ENCODE measurements at places on chromosomes 13 and 19.

- DNase-seq = no peak
These were observed 862.9 kb upstream of the SPRY2 start for GRCh38 chr13:81203783-81204182.

DNA sequence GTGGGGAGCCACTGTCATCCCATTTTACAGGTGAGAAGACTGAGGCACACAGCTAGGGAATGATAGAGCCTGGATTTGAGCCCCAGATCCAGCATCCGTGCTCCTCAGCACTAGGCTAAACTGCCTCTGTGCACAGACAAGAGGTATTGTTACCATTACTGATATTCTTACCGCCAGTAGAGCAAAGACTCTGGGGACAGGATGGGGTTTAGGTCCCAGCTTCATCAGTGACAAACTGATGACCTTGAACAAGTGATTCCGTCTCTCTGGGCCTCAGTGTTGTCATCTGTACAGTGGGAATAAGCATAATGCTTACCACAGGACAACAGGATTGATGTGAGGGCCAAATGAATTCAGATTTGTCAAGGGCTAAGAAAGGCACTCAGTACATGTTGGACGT, 16.5 kb downstream of the AXL start:
- no peak for DNase-seq

GRCh38 chr19:48175578-48175977, 5.1 kb downstream of the ZSWIM9 start:
- DNase-seq = no peak

DNA sequence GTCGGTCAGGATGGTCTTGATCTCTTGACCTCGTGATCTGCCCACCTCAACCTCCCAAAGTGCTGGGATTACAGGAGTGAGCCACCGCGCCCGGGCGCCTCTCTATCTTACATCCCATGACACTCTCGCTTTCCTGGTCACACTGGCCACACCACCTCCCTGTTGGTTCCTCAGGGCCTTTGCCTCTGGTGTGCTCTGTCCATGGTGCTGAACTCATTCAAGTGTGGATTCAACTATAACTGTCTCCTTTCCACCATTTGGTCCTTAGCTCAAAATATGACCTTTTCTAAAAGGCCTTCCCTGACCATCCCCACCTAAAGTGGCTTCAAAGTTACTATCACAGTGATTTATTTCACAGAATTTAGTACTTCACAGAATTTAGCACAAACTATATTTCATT, 3.7 kb upstream of the SMIM17 start:
- peak; percentile 8 for DNase-seq

GRCh38 chr13:21594715-21595545, 9.0 kb downstream of the MICU2 start:
- DNase-seq = no peak

DNA sequence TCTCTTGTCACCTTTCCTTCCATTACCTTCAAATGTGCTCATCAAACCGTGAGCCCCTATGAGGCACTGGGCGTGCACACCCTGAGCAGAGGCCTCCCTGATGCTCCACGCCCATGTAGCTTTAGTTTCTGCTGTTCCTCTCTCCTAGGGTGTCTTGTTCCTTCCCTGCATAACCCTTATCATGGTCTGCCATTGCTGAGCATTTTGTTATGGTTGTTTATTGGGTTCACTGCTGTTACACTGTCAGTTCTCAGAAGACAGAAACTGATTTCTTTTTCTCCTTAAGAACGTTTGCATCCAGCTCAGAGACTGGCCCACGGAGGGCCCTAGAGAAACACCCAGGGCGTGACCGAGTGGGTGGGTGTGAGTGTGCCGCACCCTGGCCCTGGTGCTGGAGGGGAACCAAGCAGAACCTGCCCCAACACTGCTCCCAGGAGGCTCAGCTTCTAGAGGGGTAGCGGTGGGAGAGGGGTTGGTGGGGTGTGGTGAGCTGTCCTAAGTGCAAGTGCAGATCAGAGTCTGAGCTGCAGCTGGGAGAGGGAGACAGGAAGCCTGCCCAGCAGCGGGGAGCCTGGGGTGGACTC, 61.4 kb upstream of the URI1 start:
- no peak for DNase-seq

- peak; percentile 61 for DNase-seq
These were observed 1.2 kb downstream of the TBC1D4 start for GRCh38 chr13:75480671-75481175.

DNA sequence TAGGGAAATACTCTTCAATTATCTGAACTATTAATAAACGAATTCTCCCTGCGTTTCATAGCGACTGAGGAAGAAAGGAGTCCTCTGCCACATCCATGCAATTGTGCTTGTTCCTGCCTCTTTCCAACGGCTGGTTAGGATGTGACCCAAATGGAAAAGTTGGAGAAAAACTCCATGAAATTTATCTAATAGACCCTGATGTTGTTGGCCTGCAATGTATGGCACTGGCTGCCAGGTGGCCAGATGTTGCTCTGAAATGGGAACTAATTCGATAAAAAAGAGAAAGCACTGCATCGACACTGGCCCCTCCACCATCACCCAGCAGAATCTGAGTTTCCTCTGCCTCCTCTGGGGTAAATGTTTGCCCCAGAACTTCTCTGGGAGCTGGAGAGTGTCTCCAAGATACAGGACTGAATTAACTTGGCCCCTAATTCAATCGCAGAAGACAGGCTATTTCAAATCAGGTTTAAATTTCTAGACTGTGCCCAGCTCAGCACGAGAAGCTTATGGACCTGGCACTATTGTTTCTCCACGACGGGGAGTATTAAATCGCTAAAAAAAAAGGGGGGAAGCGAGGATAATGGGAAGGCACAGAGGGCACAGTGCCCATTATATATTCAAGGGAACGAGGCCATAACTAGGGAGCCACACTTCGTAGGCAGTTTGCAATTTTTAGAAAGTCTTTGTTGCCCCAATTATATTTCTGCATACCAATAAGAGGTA, 103.9 kb downstream of the ZIC5 start:
- no peak for DNase-seq

- DNase-seq = no peak
These were observed 16.8 kb downstream of the ELL start for GRCh38 chr19:18504886-18505610.

GRCh38 chr13:73146707-73147106, 87.9 kb downstream of the KLF5 start:
- DNase-seq = no peak

DNA sequence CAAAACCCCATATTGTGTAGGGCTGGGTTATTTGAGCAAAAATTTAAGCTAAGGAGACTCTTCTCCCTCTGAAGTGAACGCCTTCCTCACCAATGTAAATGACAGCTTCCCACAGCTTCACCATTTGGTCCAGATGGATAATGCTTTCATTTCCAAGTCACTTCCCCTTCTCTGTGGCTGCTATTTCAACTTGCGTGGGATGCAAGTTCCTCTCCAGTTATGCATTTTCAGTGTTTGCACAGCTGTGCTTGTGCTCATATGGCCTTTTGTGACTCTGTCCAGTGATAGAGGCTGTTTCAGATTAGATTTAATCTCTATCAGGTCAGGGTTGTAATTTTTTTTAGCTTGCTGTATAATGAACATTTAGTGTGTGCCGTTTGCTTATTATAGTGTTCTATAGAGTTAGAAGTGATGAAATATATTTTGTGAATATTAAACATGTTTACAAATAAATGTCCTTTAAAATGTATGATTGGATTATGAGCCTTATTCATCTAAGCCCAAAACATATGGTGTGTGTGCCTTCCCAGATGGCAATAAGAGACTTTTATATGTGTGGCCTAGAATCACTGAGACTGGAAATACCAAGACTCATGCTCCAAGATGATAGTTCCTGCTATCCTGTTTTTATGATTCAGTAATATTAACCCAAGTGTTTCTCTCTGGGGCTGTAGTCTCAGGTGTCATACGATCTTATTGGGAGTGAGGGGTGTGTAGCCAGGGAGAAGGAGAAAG, 86.6 kb downstream of the TNFRSF19 start:
- DNase-seq = peak; percentile 40

DNA sequence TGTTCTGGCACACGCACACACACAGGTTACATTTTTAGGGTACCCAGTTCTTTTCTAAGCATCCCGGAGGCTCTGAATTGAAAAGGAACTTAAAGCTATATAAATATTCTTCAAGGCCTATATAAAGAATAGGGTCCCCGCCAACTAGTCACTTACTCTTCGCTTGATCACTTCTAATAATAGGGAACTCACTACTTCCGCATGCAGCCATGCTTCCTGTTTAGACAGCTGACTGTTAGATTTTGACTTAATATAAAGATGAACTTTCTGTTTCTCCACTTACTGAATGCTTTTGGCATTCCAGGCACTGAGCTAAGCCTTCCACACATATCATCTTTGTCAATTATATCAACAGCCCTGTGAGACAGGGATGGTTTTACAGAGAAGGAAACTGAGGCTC, 259.6 kb downstream of the TSHZ3 start:
- no peak for DNase-seq

- no peak for DNase-seq
These were observed 5.9 kb downstream of the POLR2E start for GRCh38 chr19:1089126-1089771.

DNA sequence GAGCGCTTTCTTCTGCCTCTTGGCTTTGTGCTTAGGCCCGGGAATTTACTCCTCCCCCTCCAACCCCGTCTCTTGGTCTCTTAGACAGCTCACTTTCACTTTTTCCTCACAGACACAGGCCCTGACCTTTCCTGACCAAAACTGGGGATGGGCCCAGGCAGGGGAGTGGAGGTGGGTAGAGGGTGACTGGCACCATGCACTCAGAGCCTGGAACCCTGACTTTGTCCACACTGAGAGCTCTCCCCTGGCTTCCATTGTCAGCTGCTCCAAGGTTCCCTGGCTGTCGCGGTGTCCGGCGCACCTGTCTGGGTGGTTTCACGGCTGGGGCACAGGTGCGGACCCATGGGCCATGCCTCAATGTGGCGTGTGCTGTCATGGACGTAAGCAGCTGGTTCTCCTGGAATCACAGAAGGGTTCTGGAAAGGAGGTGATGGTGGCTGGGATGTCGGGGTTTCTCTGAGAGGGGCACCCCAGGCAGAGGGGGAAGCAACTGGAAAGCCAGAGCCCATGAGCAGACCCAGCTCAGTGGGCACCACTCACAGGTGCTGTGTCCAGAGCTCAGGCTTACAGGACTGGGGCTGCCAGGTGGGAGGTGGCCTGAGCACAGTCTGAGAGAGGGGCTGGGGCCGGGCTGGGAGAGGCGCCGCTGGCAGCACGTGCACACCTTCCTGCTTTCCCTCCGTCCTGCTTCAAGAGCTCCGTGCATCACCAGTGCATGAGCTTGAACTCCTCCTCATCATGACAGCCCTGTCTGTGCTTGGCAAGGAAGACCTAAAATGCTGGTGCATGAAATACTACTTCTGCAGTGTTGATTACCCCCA, 28.0 kb upstream of the C1QTNF9 start:
- DNase-seq = no peak

GRCh38 chr13:50529154-50529882, 314.2 kb downstream of the DLEU7 start:
- no peak for DNase-seq

GRCh38 chr13:89565476-89566100, 1781.9 kb upstream of the MIR17HG start:
- DNase-seq = no peak

- DNase-seq = no peak
These were observed 983.4 kb downstream of the EFNB2 start for GRCh38 chr13:105552078-105552477.

- DNase-seq = no peak
These were observed 22.9 kb upstream of the SLC35E1 start for GRCh38 chr19:16595097-16595496.

- no peak for DNase-seq
These were observed 125.9 kb downstream of the COG6 start for GRCh38 chr13:39781381-39781780.

GRCh38 chr19:46887240-46887782, 26.5 kb downstream of the ARHGAP35 start:
- no peak for DNase-seq

DNA sequence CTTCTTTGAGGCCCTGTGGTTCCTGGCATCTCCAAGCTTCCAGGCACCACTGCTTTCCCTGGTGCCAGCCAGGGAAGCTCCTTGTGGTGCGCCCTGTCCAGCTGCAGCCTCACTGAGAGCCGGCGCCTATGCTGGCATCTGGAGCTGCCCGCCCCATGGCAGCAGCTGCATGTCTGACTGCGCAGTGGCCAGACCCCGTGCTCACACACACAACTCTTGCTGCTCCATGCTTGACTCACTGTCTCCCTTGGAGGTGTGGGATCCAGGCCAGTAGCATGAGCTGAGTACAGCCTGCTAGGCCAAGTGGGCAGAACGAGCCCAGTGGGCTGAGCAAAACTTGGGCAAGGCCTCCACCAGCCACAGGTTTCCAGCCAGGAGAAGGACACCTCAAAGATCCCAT, 11.5 kb upstream of the SUPT20H start:
- DNase-seq = no peak

DNA sequence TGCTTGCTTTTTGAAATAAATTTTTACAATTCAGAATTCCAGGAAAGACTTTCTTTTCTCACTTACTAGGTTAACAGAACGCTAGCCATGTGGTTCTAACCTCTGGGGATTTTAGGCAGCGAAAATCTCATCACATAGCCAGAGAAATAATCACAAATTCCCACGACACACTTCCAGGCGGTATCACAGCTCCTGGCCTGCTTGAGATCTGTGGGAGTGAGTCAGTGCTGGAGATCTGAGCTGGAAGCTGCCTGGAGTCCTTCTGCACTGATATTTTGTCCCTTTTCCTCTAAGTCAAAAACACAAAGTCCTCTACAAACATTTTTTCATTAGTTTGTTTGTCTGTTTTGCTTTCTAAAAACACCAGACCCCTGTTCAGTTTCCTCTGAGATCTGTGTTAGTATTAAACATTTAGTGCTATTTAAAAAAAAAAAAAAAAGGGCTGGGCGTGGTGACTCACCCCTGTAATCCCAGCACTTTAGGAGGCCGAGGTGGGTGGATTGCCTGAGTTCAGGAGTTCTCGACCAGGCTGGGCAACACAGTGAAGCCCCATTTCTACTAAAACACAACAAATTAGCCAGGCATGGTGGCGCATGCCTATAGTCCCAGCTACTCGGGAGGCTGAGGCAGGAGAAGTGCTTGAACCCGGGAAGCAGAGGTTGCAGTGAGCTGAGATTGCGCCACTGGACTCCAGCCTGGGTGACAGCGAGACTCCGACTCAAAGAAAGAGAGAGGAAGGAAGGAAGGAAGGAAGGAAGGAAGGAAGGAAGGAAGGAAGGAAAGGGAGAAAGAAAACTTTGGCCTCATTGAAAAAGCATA, 12.2 kb upstream of the UBE2L5 start:
- DNase-seq = no peak

- DNase-seq = no peak
These were observed 56.1 kb upstream of the RNF113B start for GRCh38 chr13:98233127-98233526.

GRCh38 chr13:111042661-111043226, 72.4 kb upstream of the ARHGEF7 start:
- no peak for DNase-seq

Measured in CMK (cell line).